Activated T-helper 1 cell treated with anti-CD3 and anti-CD28 coated beads, Interleukin-12 subunit alpha, Interleukin-12 subunit beta, Interleukin-2, Interleukin-4 antibody, amounts not matched to agents 30 ng/mL and 10 ng/mL and 1 ng/mL, durations not matched to agents 14 hours and 24 hours and 36 hours (primary cell): ENCODE measurements at places on chromosomes 6 and 20. TPM values are rescaled to one million over a fixed set of nuclear protein-coding genes. Genes with fewer than 3 reads are reported as not detected.

DNA sequence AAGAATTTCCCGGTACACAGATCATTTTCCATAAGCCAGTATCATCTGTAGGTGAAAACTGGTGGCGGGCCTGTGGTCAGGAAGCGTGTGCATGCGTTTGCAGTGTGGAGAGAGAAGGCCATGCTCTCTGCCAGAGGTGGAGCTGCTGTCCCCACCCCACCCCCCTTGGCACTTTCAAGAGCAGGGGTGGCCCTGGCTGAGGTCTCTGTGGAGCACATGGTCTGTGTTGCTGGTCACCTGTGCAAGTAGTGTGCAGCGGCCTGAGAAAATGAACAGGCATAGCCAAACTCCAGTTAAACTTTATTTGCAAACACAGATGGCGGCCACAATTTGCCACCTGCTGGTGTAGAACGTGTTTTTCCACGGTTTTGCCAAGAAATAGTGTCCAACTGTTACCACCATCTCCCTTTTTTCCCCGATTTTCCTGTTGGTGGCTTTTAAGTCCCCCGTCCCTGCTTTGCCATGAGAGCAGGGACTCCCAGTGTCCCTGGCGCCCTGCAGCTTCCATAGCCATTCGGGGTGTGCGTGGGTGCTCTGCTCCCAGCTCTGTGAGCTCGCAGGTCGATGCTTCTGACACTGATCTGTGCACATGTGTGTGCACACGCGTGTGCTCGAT is 2.5 kb downstream of the ADRM1 start:
- no peak for DNase-seq

DNA sequence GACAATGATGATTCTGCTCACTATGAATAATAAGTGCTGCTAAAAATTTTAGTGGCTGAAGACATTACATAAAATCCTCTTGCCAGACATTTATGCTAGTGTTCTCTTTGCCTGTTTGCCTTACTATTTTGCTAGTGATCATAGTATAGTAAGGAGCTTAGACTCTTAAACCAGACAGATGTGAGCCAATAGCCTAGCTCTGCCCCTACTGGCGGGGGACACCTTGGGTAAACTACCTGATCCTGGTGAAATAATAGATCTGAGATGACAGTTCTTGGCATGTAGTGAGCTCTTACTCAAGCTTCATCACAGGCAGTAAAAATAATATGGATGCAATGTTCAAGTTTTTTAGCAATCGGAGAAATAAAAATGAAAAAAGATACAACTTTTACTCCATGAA is 18.8 kb downstream of the ENPP3 start:
- DNase-seq, result no peak

DNA sequence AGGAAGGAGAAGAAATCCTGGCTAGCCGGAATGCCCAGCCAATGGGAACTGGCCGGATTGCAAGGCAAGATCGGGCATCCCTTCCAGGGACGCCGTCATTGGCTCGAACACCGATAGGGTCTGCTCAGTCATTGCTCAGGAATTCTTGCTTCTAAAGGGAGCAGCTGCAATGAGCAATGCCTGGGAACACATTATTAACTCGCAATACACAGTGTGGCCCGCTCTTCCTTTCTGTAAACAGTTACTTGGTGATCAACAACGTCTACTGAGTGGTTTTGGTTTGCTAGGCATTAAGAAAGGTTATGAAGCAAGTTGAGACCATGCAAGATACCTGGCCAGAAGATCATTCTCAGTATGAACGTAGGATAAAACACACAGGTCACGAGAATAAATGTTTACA is 165.4 kb upstream of the CITED2 start:
- no peak for DNase-seq

DNA sequence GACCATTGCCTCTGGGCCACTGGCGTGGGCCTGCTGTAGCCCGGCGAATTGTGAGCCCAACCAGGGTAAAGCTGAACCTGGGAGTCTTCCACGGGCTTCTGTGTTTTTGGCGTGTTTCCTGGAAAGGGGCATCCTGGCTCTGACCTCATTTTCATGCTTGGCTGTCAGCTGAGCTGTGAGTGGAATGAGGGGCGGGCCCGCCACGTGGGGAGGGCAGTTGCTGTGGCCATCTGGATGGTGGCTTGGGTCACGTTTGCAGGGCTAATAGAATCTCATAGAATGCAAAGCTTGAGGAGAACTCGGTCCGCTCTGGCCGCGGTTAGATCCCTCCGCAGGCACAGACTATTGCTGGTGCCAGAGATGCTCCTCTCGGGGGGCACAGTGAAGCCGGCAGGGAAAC is 263.0 kb downstream of the SMOC2 start:
- no peak for DNase-seq

DNA sequence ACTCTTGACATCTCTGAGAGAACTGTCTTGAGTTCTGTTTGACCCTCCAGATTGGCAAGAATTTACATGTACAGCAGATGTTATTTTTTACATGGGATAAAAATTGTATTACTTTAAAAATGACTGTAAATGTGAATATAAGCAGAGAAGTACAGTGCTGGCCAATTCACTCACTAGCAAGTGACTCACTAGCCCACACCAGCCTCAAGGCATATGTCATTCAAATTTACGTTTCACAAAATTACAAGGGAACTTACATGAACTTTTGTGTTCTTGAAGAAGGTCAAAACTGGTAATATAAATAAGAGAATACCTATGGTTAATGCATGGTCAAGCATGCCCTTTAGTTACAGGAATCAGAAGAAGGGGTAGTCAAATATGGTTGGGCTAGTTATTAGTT is 54.0 kb upstream of the HMGCLL1 start:
- no peak for DNase-seq

- DNase-seq, result no peak
Measured at GRCh38 chr6:158639056-158639455, 5.5 kb downstream of the DYNLT1 start.

DNA sequence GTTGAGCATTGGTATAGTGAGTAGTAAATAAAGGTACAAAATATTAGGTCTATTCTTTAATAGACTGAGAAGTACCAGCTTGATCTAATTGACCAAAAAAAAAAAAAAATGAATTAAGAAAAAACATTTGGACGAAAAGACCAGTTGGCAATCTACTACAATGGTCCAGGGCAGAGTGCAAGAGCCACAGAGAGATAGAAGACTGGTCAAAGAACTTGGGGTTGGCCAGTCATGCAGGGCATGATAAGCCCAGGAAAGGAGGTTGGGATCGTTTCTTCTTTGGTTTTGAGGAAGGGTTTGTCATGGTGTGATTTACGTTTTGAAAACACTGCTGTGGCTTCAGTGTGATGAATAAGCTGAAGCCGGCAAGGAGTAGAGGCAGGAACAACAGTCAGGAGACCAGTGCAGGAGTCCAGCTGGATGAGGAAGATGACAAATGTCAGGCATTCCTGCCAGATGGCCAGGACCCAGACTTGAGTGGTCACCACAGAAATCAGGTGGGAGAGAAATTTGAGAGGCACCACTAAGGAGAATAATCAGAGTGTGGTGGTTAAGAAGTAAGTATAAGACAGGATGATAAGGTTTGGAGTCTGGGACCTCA is 14.0 kb downstream of the SMLR1 start:
- DNase-seq, result no peak

DNA sequence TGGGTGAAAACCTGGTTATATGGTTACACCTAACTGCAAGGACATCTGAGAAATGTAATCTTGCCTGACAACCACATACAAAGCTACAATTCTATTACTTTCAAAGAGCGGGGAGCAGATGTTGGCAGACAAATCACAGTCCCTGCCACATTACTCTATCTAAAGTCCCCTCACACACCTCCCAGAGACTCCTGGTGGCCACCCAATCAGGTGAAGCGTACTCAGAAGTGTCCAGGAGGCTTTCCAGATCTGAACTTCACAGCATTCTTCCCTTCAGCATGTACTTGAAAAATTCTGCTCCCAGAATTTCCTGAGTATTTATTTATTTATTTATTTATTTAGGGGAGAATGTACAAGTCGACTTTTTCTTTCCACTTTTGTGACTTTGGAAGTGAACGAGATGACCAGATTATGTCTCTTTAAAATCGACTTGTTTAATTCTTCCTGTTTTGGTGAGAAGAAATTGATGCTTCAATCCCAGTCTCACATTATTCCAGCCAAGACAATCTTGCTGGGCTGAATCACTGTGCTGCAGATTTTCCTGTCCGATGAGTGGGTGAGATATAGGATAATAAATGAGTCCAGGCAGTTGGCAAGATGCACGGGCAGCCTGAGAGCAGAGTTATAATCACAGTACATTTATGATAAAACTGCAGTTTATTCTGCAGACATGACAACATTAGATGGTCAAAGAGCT is 46.9 kb upstream of the POPDC3 start:
- DNase-seq, result no peak

DNA sequence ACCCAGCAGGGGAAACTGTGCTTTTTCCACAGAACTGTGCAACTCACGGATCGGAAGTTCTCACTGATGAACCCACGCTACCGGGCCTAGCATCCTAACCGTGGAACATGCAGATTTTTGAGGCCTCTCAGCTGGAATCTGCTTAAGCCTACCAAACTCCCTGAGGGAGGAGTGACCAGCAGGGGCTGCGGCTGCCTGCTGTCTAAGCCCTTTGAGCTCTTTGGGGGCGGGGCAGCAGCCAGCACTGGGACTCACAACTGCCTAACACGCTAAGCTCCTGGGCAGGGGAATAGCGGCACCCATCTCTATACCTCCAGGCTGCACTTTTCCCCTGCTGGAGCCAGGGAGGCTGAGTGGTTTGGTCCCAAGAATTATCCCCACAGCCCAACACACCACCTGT is 20.4 kb upstream of the METTL24 start:
- DNase-seq, result no peak

DNA sequence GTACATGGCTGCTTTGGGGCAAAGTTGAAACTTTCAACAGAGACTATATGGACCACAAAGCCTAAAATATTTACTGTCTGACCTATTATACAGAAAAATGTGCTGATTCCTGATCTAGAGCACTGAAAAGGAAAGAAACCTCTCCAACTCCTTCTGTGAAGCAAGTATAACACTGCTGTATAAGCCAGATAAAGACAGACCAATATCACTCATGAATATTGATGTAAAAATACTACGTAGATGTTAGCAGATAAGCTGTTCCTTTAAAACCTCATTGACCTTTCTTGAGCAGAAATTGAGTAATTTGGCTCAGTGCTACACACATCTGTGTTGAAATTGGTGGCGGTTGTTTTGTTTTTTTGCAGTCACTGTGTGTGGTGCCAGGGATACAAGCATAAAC is 69.9 kb upstream of the HDAC2 start:
- no peak for DNase-seq

DNA sequence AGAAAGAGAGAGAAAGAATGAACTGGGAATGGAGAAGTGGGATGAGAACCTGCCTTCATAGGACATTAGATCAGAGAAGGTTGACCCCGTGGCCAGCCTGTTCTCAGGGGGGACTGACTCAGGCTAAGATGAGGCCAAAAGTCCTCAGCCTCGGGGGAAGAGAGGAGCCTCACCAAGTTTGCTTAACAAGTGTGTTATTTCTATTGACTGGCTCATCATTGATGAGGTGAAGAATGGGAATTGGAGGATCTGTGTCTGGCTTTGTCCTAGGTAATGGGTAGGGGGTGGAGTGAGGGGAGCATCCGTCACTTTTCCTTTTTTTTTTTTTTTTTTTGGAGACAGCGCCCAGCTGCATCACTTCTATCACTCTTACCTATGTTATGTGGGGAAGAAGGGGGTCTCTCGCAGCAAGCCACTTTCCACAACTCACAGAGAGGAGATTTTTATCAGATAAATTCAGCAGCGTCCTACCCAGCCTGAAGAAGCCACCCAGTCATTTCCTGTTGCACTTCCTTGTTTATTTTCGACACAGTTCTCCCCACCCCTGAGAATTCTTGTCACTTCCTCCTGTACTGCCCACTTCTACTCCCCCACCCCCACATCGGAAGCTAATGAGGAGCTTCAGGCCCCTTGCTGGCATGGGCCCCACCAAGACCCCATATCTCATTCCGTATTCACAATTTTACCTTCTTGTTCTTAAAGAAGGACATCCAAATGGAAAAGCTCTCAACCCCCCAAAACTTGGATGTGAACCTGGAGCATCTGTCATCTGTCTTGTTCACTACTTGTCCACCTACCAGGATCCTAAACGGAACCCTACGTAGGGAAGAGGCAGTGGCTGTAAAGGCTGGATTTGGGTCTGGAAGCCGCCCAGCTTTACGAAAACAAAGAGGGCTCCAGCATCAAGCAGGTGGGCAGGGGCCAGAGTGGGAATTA is 2.8 kb upstream of the RNASET2 start:
- peak; percentile 47 for DNase-seq

The OPRM1 gene
- not detected in 2 replicates for total RNA-seq

- no peak for DNase-seq
Measured at GRCh38 chr6:74731204-74731603, 474.6 kb downstream of the COL12A1 start.

DNA sequence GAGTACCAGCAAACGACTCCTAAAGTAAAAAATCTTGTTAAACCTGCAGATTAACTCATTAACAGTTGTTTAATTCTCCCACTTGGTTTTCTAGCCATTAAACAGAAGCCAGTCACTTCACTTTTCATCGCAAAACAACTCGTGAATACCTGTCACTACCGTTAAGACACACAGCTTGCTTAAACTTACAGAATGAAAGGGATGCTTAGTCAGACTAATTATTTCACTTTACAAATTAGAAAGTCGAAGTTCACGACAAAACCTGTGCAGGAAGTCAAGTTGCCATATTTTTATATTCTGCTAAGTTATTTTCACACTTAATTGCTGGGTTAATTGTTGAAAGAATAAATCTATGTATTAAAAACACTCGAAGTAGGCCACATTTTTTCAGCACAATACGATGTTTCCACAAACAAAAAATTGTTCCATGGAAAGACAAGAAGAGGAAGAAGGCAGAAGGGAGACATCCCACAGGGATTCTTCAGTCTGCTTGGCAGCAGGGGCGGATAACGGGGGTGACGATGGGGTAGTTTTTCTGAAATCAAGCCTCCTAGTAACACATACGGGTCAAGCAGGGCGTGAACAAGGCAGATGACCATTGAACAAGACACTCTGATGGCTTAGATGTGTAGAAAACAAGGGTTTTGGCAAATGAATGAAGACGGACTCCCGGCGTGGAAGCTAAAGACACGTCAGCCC is 933 bp downstream of the SSR1 start:
- DNase-seq, result peak; percentile 39

GRCh38 chr6:121657972-121658371 is 222.5 kb downstream of the GJA1 start:
- DNase-seq, result no peak

GRCh38 chr20:46388937-46389336 is 17.5 kb downstream of the ELMO2 start:
- DNase-seq, result no peak

- DNase-seq, result no peak
Measured at GRCh38 chr6:70134542-70134941, 168.3 kb downstream of the COL9A1 start.
